ENCODE measurements at places on chromosomes 16 and 17.

GRCh38 chr17:32536736-32537643 is 50.2 kb downstream of the CDK5R1 start:
- DNase-seq, result no peak

DNA sequence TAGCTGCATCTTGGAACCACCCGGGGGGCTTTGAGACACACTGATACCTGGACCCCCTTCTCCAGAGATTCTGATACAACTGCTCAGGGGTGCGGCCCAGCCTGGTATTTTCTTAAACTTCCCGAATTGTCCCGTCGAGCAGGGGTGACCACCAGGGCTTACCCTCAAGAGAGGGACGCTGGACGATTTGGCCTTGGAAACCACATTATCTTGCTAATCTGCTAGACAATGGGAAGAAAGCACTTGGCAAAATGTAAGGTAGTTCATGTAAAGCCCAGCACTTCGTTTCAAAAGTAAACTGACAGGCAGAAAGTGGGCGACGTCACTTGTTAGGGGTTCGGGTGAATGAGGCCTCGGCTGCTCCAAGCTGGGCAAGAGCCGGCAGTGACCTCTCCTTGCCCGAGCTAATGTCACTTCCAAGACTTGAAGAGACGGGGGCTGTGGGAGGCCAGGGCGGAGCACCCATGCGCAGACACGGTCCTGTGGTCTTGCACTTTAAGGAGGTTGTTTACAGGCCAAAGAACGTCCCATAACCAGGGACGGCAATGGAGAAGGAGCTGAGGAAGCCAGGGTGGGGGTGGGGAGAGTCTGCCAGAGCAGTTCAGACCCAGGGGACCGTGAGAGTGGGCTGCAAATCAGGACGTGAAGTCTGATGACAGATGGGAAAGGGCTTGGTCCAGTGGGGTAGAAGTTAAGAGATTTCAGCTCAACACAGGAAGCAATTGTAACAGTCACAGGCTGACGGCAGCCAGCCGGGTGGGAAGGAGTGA is 152.7 kb upstream of the GSE1 start:
- no peak for DNase-seq

DNA sequence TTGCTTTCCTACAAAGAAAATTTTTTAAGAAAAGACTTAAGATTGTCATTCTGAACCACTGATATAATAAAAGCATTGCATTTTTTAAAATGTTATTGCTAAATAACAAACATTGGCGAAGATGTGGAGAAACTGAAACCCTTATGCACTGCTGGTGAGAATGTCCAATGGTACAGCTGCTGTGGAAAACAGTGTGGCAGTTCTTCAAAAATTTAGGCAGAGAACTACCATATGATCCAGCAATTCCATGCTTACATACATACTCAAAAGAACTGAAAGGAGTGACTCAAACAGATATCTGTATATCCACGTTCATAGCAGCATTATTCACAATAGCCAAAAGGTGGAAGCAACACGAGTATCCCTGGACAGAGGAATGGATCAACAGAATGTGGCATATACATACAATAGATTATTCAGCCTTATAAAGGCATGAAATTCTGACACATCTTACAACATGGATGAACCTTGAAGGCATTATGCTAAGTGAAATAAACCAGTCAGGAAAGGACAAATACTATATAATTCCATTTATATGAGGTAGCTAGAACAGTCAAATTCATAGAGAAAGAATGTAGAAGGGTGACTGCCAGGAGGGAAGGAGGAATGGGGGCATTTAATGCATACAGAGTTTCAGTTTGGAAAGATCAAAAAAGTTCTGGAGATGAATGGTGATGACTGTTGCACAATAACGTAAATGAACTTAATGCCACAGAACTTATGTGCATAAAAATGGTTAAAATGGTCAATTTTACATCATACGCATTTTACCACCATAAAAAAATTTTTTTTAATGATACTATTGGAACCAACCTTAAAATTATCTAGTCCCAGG is 92.1 kb downstream of the CACNG1 start:
- no peak for DNase-seq

DNA sequence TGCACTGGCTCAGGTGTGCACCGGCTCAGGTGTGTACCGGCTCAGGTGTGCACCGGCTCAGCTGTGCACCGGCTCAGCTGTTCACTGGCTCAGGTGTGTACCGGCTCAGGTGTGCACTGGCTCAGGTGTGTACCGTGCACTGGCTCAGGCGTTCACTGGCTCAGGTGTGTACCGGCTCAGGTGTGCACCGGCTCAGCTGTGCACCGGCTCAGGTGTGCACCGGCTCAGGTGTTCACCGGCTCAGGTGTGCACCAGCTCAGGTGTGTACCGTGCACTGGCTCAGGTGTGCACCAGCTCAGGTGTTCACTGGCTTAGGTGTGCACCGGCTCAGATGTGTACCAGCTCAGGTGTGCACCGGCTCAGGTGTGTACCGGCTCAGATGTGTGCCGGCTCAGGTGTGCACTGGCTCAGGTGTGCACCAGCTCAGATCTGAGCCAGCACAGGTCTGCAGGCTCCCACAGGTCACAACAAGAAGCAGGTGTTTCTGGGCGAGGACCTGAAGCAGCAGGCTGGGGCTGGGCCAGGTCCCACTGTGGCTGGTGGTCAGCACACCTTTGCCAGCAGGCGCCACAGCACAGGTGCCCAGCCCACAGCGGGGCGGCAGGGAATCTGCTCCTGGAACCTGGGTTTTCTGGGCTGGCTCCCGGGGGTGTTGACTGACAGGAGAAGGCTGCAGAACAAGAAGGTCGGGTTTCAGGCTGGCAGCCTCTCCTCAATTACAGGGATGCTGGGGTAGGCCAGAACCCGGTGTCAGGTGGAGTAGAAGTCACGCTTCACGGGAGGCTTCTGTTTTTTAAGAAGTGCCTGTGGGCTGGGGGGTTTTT is 17.2 kb downstream of the METRNL start:
- no peak for DNase-seq

GRCh38 chr16:80288616-80289015 is 252.2 kb upstream of the DYNLRB2 start:
- DNase-seq, result no peak

- no peak for DNase-seq
These were observed 40.2 kb downstream of the KSR1 start for GRCh38 chr17:27496437-27496943.

- DNase-seq, result no peak
These were observed 387 bp downstream of the MSI2 start for GRCh38 chr17:57256708-57257112.

DNA sequence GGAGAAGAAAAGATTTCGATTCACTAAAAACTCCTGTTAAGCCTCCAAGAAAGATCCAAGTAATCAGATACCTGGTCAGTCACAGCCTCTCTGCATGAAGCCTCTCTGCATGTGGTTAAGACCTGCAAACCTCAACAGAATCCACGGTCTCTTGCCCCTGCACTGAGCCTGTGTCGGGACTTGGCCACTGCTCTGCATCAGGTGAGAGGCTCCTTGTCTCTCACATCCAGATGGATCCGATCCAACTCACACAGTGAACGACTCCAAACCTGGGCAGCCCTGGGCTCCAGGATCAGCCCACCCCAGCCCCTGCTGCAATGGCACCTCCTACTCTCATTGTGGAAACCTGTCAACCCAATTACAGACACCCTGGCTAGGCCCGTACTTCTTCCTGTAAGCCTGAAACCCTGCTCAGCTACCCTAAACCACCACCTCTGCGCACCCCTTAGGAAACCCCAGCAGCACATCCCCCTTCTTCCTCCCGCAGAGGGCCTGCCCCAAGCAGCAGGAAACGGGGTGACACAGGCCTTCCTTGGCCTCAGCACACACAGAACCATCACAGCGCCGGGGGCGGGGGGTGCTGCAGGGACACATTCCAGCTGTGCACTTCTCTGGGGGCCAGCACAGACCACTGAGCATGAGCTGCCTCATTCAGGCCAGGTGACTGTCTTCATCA is 129.5 kb downstream of the ANKRD11 start:
- DNase-seq, result no peak

GRCh38 chr16:54935266-54935968 is 4.8 kb downstream of the IRX5 start:
- DNase-seq, result no peak

DNA sequence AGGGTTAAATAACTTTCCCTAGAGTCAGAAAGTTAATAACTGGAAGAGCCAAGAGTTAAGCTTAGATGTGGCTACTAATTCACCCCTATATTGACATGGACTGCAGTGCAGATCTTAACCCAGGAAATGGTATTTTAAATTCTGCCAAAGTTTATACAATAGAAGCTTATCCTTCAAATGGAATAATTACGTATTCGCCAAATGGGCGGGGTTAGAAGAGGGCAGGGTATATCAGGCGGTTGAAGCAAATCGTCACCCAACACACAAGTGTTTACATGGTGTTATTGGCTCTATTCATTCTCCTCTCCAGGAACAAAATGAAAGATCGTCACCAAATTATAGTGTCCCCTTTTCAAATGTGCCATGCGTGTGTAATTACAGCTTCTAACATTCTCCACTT is 182.7 kb downstream of the PRKCB start:
- DNase-seq, result no peak

- no peak for DNase-seq
These were observed 16.8 kb downstream of the LASP1 start for GRCh38 chr17:38886643-38887010.

DNA sequence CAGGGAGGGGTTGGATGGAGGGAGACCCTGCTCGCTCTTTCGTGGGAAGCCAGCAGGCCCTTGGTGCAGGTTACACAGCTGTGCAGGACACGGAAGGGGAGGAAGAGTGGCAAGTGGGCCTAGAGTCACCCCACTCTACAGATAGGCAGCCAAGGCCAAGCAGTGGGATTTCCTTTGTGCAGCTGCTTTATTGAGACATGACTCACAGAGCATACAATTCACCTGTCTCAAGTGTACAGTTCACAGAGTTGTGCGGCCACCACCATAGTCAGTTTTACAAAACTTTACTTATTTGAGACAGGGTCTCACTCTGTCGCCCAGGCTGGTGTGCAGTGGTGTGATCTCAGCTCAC is 91.2 kb upstream of the CIBAR2 start:
- DNase-seq, result no peak

- DNase-seq, result no peak
These were observed 997 bp downstream of the ACADVL start for GRCh38 chr17:7220593-7221277.

- no peak for DNase-seq
These were observed 8.5 kb upstream of the SIAH1 start for GRCh38 chr16:48393485-48394354.

DNA sequence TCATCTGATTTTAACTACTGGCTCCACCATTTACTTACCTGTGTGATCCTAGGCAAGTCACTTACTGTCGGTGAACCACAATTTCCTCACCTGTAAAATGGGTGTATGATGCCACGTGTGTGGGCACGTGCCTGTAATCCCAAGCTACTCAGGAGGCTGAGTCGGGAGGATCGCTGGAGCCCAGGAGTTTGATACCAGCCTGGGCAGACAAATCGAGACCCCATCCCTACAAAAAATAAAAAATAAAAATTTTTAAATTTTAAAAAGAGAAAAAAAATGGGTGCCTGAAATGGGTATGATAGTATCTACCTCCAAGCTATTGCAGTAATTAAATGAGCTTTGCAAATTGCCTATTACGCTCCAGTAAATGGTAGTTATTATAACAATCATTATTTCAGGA is 225.3 kb downstream of the CCDC182 start:
- no peak for DNase-seq

- no peak for DNase-seq
These were observed 1.9 kb downstream of the GNA13 start for GRCh38 chr17:65054602-65055001.

DNA sequence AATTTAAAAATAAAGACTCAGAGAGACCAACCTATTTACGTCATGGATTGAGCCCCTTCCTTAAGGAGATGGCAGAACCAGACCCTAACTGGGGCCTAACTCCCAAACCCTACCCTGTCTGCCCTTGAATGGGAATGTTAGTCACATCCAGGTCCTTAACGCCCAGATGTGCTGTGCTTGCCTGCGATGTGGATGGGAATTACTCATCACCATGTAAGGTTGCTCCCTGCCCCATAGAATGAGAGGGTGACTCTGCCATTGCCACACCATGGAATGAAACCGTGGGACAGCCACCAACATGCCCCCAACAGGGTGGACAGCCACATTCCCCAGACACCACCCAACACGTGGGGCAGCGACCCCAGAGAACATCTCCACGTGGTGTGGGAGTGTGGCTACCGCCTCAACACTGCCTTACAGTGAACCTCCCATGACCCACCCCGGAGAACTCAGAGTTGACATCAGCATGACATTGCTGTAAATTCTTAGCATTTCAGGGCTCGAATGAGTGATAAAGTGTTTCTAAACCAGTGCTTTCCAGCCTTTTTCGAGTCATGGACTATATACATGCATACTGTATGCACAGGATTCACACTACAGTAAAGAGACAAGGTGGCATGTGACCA is 31.8 kb downstream of the SCNN1B start:
- DNase-seq, result no peak

- DNase-seq, result no peak
These were observed 168.5 kb downstream of the UTP18 start for GRCh38 chr17:51428668-51429495.

DNA sequence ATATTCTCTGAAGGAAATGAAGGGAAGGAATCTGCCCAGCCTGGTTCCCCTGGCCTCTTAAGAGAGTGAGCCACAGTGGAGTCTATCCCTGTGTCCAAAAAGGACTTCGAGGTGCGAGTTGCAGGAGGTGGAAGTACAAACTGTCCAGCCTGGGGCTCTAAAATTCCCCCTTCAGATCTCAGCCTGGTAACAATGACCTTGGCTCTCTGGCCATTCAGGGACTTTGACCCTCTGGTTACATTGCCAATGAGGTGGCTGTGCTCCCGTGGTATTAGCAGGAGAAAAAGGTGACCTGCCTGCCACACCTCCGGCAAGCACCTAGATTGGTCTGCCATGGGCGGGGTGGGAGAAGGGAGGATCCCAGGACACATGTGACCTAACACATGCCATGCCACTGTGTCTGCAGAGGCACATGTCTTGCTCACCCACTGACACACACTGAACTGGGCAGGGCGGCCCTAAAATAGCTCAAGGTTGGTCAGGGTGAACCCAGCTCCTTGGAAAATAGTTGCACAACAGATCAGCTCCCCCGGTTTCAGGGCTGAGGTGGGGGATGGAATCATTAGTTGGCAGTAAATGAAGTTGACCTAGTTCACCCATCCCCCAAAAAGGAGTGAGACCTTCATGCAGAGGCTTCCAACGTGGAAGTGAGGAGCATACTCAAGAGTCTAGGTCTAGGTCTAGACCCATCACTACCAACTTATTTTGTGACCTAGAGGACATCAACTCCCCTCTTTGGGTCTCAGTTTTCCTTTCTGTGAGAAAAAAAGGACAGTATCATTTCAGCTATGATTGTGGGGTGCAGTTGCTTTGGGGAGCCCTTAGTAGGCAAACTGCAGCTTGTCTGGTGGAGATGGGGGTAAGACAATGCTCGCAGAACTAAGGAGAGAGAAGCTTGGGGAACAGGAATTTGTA is 2.2 kb downstream of the NR1D1 start:
- no peak for DNase-seq

GRCh38 chr17:3905017-3905520 is 11.2 kb downstream of the P2RX1 start:
- DNase-seq, result no peak
